ENCODE measurements at places on chromosomes 6 and 20. TPM values are rescaled to one million over a fixed set of nuclear protein-coding genes. Genes with fewer than 3 reads are reported as not detected.

IMPG1 gene
- total RNA-seq: not detected

DNA sequence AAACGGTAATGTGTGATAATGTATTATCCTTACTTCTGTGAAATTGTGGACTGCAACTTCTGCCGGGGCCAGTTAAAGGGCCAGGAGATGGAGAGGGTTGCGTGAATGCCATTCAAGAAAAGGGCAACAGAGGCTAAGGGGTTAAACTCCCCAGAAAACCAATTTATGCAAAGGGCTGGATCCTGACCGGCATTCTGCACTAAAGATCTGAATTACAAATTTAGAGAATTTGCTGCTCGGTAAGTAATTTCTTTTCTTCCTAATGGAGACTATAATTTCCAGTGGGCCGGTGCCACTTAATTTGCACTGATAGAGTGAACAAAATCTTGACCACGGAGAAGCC lies 130.1 kb downstream of the BCAS1 start:
- peaks cover 66% of the 10 kb centered on the region for H3K4me1 ChIP-seq
- H3K27me3 ChIP-seq: no peaks in the 10 kb centered on the region
- no peaks in the 10 kb centered on the region for H3K36me3 ChIP-seq
- peak overlapping the region; percentile 71 for H3K27ac ChIP-seq

SRSF12 gene
- 14.5 TPM for total RNA-seq

DNA sequence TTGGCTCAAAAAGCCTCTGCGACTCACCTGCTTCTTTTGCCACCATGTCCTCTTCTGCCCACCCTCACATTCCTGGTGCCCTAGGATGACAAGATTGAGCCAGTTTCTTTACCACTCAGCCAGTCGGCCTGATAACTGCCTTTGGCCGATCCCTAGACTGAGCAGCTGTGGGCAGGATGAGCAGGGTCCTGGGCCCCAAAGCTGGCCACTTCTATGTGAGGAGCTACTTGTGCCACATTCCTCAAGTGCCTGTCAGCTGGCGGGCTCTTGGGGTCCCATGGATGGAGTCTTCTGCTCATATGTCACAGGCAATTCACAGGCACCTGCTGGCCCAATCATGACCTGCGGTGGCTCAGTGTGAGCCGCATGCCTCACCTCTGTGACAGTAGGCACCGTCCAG lies 16.5 kb downstream of the DYNLRB1 start:
- no peak overlapping the region for H3K4me3 ChIP-seq
- no peaks in the 10 kb centered on the region for H3K27me3 ChIP-seq
- peaks cover 61% of the 10 kb centered on the region for H3K36me3 ChIP-seq
- H3K4me1 ChIP-seq: no peaks in the 10 kb centered on the region
- H3K27ac ChIP-seq: no peak overlapping the region

TDRD6 gene
- total RNA-seq: not detected

- H3K4me3 ChIP-seq: no peak overlapping the region
- peaks cover 20% of the 10 kb centered on the region for H3K4me1 ChIP-seq
- H3K27ac ChIP-seq: peak overlapping the region; percentile 53
- DNase-seq: peak; percentile 14
Measured at GRCh38 chr20:59945175-59945574, 5.0 kb downstream of the FAM217B start.

CEBPB gene
- 130 TPM for total RNA-seq
